ENCODE measurements at places on chromosomes 1 and 21. TPM values are rescaled to one million over a fixed set of nuclear protein-coding genes. Genes with fewer than 3 reads are reported as not detected.

WDR64 gene
- 0.40 TPM for total RNA-seq

HNRNPCL2 gene
- not detected for total RNA-seq

SUSD4 gene
- total RNA-seq: 1.3 TPM

CD53 gene
- total RNA-seq: 9.3 TPM

TOR1AIP2 gene
- 84.1 TPM for total RNA-seq

ANGPTL7 gene
- total RNA-seq: not detected

FUCA1 gene
- 39.0 TPM for total RNA-seq

PDZK1 gene
- total RNA-seq: 76.0 TPM

IL24 gene
- total RNA-seq: not detected
